ENCODE measurements at places on chromosomes 11 and 22. TPM values are rescaled to one million over a fixed set of nuclear protein-coding genes. Genes with fewer than 3 reads are reported as not detected.

ANO5 gene
- total RNA-seq = 9.8 TPM

ZNF215 gene
- total RNA-seq = 7.8 TPM

OR52I1 gene
- total RNA-seq = not detected

C11orf65 gene
- total RNA-seq = 1.00 TPM

CHRM1 gene
- total RNA-seq = not detected

CD81 gene
- 90.7 TPM for total RNA-seq

OR52N4 gene
- not detected for total RNA-seq

OR5D16 gene
- not detected for total RNA-seq

INS gene
- not detected for total RNA-seq

Data from cerebellum (tissue), 4 donors.